ENCODE measurements at places on chromosomes 16 and 17.

DNA sequence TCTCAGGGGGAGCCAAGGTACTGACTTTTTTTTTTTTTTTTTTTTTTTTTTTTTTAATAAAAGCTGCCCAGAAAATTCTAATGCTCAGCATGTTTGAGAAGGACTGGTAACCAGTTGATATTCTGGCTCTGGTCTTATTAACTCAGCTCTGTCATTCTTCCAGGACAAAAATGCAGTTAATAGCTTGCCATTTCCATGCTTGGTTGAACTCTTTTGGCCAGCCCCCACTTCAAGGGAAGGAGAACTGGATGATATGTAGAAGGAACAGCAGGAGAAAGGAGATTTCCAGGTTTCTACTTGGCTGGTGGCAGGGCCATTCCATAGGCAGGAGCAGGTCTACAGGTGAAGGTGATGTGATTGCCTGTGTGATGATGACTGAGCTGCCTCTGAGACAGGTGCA lies 59.2 kb upstream of the TANC2 start:
- DNase-seq, result no peak

DNA sequence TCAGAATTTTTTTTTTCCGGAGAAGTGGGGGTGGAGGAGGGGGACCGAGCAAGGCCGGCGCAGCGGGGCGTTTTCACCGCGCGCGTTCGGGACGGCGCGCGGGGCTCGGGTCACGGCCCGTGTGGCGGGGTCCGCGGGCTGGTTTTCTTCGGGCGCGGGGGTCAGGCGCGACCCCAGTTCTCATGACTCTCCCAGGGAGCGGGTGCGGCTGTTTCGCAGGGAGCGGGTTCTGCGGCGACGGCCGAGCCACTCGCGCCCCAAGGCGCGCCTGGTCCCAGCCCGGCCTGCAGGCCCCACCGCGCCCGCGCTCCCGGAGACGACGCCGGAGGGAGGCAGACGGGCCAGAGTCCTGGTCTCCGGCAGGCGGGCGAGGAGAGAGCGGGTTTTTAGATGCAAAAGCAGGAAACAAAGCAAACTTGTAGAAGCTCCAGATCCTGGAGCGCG lies 1.0 kb downstream of the BAHCC1 start:
- no peak for DNase-seq

DNA sequence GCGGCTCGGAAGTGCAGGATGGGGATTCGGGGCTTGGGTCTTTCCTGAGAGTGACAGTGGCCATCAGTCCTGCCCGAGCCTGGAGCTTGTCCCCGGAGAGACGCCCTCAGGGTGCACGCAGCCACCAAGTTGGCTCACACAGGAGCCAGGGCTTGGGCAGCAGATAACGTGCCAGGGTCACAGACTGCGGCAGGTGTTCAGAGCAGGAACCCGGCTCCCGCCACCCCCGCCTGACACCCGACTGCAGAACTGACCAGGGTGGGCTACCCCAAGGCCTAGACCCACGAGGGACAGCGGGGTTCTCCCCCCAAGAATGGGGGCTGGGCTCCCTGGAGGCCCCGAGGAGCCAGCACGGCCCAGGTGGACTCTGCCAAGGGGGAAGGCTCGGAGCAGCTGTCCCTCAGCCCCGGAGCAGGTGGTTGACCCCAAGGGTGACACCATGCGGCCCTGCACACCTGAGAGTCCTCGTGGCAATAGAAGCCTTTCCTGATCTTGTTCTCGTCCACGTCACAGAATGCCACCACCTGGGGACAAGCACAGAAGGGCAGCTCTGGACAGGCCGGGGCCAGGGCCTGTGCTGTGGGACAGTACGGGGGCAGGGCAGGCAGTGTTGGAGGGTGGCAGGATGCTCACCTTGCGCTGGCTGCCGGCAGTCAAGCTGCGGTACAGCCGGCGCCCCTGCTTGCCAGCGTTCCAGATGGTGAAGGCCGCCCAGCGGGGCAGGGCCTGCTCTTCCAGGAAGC lies 117.1 kb upstream of the ZNF750 start:
- DNase-seq, result no peak

- DNase-seq, result peak; percentile 39
These were observed 8.7 kb upstream of the SLC7A5 start for GRCh38 chr16:87877942-87878507.

- peak; percentile 68 for DNase-seq
These were observed 5.2 kb downstream of the CCR7 start for GRCh38 chr17:40559954-40560591.

Data from GM20000 (cell line).